ENCODE measurements at places on chromosomes 5 and 9. TPM values are rescaled to one million over a fixed set of nuclear protein-coding genes. Genes with fewer than 3 reads are reported as not detected.

The KIF24 gene
- total RNA-seq = 1.8 TPM

The MARCHF11 gene
- not detected for total RNA-seq

The SLC25A2 gene
- 1.2 TPM for total RNA-seq

The IL33 gene
- total RNA-seq = 16.2 TPM

The IL9 gene
- total RNA-seq = not detected

The PCA3 gene
- not detected for total RNA-seq
